GM04504 (cell line): ENCODE measurements at places on chromosomes 2 and 18.

DNA sequence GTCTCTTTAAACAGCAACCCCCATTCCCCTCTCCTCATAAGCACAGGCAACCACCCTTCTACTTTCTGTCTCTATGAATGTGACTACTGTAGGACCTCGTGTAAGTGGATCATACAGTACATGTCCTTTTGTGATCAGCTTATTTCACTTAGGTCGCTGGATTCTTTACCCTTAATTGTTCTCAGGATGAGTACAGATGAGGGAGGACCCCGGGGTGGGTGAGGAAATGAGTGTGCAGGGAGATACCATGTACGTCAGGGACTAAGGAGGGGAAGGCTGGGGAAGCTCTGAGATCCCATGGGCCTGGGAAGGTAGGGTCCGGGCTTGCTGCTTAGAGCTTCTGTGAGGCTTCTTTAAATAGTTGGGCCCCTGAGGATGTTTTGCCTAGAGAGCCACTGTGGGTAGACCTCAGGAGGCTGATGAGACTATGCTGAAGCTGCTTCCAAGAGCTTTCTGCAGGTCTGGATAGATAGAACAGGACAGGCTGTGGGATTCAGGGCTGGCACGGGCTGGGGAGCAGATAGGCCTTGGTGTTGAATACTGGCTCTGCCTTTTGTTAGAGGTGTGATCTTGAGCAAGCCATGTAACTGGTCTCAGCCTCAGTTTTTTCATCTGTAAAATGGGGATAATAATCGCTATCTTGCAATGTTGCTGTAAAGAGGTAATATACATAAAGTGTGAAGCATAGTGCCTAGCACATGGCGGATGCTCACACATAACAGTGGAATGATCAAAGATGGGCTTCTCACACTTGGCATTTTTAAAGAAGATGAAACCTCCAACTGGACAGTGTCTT, 155.3 kb downstream of the PRKCE start:
- no peak for DNase-seq

DNA sequence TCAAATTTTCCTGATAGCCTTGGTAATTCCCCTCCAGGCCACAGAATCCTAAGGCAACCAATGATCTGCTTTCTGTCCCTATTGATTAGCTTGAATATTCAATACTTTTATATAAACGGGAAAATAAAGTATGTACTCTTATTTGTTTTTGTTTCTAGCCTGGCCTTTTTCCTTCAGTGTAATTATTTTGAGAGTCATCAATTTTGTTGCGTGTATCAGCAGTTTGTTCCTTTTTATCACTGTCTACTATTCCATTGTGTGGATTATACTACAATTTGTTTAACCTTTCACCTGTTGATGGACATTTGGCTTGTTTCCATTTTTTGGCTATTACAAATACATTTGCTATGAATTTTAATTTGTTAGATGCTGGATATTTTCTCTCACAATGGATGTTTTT, 39.2 kb upstream of the LRRC30 start:
- DNase-seq: no peak

DNA sequence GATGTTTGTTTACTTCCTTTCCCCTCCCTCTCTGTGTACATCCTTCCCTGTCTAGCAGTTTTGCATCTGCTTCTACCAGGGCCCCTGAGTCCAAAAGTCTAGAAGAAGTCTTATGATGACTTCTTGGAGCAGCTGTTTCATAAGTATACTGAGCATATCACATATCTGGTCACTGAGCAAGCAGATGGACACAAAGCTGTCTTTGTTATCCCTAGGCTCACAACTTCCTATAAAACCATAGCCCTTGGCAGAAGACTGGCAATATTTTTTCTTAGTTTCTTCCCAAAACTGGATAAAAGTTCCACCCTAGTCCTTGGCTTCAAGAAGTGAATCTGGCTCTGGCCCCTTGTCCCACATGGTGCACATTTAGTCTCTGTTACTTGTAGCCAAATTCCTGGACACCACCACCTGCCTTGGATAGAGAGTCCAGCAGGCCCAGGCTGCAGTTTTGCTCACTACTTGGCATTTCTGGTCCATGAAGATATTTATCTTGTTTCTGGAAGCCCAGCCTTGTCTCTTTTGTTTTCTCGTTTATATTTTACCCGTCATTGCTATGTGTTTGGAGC, 22.5 kb downstream of the THOC1 start:
- no peak for DNase-seq

GRCh38 chr2:74567881-74568280, 13.4 kb downstream of the DOK1 start:
- DNase-seq: peak; percentile 70

DNA sequence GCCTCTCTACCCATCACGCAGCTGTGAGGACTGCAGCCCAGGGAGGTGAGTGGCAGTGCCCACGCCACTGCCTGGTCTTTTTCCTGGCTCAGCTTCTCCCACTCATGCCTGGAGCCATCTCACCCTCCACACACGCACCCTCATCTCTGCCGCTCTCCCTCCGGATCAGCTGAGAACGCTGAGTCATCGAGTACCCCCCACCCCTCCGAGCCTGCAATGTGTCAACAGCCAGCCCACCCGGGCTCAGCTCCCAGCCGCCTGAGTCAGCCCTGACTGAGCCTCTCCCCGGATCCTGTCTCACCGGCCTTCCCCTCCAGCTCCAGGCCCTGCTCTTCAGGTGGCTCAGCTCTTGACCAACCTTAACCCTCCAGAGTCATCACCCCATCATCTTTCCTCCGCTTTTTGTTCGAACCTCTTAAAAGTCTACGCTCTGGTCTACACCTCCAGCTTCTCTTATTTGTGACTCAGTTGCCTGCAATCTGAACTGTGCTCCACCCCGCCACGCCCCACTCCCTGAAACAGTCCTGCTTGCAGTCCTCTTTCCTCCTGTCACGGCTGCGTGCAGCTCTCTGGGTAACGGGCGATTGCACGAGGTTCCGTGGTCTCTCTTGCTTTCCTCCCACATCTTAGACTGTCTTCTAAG, 94.4 kb upstream of the ASAP2 start:
- DNase-seq: peak; percentile 81

GRCh38 chr2:102487761-102488462, 14.9 kb downstream of the SLC9A4 start:
- DNase-seq: no peak

DNA sequence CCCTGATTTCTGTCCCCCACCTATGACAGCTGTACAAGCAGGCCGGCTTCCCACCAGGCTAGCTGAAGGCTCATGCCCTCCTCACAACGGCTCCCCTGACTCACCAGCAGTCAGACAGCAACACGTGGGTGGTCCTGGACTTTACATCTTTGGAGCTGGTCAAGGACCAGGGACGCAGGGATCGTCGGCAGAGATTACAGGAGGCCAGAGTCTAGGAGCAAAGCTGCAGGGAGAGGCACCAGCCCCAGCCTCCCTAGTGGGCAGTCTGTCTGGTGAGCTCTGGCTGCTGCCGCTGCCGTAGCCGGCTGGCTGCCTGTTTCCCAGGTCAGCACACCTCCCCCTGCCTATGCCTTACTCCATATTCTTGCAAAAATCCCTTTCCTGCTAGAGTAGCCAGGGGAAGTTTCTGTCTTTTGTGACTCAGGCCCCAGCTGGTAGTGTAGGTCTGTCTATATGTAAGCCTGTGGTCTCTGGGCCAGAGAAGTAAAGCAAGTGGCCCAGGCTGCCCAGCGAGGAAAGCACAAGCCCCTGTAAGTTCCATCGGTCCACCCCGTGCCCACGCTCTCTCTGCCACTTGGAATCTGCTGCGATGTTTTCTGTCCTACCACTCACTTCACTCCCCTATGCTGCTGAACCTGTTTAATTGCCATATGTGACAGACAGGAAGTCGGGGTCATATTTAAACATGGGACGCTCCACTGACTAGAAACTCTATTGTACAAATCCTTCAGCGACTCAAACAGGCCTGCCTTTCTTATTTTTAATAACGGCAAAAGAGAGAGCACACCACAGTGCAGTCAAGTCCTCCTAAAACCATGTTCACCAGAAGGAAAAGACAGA, 2.4 kb upstream of the ARHGEF4 start:
- DNase-seq: no peak

DNA sequence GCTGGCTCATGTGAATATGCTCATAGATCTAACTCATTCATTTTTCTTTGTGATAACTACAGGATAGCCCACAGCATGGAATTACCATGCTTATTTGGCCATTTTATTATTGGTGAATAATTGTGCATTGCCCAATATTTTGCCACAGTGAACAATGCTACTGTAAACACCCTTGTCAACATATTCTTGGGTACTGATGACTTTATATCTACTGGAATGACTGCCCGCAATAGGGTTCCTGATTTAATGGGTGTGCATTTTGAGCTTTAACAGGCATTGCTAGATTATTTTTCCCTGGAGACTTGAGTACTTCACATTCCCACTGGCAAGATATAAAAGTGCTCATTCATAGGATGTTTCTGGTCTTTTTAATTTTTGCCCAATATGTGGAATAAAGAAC, 42.7 kb upstream of the EVA1A start:
- DNase-seq: no peak

DNA sequence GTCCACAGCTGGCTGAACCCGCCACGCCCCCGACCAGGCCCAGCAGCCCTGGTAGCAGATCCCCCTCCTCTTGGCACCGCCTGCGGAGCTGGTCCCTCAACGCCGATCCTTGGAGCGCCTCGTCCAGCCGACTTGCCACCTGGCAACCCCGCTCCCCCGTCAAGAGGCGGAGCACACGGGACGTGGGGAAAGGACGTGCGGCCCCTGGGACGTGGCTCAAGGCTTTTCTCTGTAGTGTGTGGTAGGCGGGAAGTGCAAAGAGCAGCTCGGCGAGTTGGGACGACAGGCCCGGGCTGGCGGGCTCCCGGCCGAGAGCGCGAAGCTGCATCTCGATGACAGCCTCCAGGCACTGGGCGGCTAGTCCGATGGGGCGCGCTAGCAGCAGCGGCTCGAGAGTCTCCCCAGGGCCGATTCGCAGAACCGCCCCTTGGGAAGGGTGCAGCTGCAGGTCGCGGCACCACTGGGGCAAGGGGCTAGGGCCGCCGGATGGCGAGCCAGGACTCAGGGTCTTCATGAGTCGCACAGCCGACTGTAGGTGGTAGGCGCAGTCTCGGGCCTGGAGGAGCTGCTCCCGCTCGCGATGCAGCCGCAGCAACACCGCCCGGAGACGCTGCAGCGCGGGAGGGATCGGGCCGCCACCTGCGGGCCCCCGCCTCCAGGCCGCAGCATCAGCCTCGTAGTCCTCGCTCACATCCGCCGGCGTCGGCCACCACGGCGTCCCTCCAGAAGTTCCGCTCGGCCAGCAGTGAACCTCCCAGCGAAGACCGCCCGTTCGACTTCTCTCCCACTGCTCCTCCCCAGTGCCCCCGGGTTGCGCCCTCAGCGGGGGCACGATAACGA, 617 bp downstream of the CCDC142 start:
- no peak for DNase-seq

- peak; percentile 47 for DNase-seq
Observed at GRCh38 chr2:216319771-216320170, 52.5 kb downstream of the MARCHF4 start.

- peak; percentile 15 for DNase-seq
Observed at GRCh38 chr2:141554810-141555209, 576.0 kb downstream of the LRP1B start.

- no peak for DNase-seq
Observed at GRCh38 chr2:183259921-183260320, 135.7 kb downstream of the NUP35 start.

DNA sequence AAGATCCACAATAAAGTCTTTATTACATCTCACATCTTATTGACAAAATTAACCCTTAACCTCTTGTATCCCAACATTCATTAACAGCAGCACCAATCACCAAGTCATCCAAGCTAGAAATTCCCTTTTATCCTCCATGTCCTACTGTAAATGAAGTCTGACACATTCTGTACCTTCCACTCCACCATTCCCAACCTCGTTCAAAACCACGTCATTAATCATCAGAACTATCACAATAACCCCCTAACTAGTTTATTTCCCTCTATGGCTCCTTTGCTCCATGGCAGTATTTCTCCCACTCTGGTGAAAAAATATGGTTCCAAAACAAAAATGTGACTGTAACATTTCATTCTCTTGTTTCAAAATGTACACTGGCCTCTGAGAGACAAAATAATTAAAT, 1626.2 kb downstream of the LRP1B start:
- no peak for DNase-seq

GRCh38 chr2:240429872-240430491, 5.5 kb upstream of the GPC1 start:
- DNase-seq: no peak

DNA sequence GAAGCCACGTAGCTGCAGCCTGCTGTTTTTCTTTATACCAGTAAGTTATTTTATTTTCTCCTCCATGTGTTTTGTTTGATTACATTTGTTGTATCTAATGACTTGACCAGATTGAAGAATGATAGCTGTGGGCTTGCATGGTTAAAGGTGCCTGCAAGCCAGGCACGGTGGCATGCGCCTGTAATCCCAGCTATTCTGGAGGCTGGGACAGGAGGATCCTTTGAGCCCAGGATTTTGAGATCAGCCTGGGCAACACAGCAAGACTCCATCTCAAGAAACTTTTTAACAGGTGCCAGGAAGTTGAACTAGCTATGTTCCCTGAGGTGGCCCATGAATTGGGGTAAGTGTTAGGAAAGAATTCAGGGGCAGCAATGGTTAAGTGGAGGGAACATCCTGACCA, 179.4 kb downstream of the IRS1 start:
- DNase-seq: no peak

- no peak for DNase-seq
Observed at GRCh38 chr2:201411421-201411820, 39.8 kb downstream of the TRAK2 start.

GRCh38 chr2:120703330-120703994, 32.2 kb upstream of the GLI2 start:
- DNase-seq: no peak

- no peak for DNase-seq
Observed at GRCh38 chr2:206176901-206177300, 17.2 kb downstream of the EEF1B2 start.

GRCh38 chr2:188659656-188660406, 314.3 kb upstream of the COL3A1 start:
- no peak for DNase-seq

GRCh38 chr2:214671319-214671885, 138.1 kb downstream of the BARD1 start:
- no peak for DNase-seq

GRCh38 chr18:50935493-50936191, 32.2 kb upstream of the ELAC1 start:
- no peak for DNase-seq

- no peak for DNase-seq
Observed at GRCh38 chr18:54233228-54233625, 8.8 kb upstream of the MBD2 start.

DNA sequence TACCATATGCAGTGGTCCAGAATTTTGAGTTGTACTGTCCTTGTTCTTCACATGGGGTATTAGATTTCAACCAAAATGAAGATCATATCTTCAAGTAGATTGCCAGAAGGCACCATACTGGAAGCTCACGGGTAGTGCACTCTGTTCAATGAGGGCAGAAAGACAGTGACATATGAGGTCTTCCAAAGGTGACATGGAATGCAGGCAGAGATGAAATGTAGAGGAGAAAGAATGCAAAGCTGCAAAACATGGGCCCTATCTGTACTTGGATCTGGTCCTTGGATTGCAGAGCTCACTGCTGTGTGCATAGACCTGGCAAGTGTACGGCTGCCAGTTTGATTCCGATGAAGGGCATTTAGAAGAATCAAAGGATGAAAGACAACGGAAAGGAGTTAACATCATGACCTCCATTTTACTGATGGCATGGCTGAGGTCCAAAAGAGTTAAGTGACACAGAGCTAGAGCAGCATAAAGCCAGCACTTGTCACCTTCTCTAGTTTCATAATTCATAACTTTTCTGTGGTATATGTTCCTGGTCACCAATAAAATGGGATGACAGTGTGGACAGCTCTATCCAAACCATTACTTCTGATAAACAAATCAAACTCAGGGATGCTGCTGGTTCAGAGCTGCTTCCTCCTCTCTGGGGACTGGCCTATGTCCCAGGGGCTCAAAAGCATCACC, 64.7 kb downstream of the BCL2 start:
- no peak for DNase-seq

- DNase-seq: peak; percentile 56
Observed at GRCh38 chr2:188978291-188979081, 4.3 kb downstream of the COL3A1 start.
